Activated CD4-positive, alpha-beta T cell treated with anti-CD3 and anti-CD28 coated beads, Interleukin-2, amount 50 U/mL, for 24 hours (primary cell): ENCODE measurements at places on chromosomes 12 and 14.

DNA sequence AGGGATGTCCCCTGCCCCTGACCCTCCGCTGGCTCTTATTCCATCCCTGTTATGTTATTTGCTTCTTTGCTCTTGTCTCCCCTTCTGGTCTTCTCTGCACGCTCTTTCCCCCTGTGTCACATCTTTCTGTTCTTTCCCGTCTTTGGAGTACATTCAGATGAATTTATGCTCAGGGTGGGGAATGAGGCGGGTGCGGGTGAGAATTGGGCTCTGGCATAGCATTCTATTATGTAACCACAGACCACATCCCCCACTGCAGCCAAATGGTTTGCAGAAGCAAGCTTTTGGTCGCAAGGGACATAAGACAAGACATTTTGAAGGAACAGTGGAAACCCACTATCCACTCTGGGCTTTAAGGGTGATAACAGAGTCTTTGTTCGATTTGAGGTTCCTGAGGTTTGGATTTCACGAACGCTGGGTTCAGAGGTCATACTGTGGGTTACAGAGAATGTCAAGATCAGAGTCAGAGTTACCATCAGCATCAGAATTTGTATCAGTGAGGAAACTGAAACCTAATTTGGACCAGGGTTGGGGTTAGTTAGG is 3.8 kb downstream of the ENDOU start:
- DNase-seq: no peak

- DNase-seq: no peak
Observed at GRCh38 chr12:108702595-108703320, 28.6 kb downstream of the CORO1C start.

DNA sequence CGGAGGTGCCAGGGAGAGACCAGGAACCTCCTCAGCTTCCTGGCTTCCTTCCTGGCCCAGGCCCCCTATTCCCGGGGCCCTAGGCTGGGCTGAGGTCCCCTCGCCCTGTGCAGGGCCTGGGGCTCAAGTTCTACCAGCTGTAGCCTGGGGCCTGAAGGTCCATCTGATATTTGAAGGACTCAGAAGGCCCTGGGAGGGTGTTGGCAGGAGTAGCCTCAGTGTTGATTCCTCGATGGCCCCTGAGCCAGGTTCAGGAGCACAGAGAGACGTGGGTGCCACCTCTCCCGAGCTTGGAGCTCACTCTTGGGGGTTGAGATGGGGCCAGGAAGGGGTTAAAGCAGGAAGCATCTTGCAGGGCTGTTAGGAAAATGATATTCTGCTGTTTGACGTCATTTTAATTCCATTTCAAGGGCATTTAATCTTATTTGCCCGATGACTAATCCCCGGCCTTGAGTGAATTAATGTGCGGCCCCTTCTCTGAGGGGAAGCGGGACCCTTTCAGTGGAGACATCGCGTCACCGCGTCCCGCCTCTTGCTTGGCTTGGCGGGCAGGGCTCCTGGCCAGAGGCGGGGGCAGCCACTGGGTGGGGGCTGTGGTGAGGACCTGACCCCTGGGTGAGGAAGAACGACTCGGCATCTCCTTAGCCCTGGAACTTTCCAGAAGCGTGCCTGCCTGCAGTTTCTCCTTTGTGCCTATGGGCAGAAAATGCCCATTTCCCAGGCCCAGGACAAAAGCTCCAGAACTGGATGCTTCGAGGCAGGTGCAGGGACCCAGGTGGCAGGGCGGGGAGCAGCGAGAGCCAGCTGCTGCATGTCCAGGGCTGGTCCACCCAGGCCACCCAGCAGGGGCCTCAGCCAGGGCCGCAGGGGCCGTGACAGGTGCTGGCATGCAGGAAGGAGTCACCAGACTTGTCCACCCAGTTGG is 158.3 kb downstream of the KIF26A start:
- no peak for DNase-seq

DNA sequence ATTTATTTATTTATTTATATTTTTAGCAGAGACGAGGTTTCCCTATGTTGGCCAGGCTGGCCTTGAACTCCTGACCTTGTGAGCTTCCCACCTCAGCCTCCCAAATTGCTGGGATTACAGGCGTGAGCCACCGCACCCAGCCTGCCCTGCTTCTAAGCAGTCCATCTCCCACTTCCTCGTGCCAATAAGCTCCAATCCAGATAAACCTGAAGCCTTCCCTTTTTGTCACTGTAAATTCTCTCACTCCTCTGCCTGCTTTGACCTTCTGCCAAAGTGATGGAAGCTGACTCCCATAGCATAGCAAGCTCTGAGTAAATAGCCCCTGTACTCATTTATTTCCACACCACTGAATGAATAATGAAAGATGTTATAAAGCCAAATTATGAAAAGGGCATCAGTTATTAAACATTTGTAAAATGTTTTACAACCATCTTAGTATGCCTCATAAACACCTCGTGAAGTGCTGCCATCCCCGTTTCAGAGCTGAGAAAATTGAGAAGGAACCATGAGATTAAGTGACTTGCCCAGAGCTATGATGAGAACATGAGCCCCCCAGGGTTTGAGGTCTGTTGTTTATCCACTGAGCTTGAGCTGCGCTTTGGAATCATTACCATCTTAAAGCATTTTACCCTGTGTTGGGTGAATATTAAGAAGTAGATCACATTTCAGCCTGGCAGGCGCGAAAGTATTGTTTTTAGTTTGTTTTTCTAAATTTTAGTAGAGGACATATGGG is 30.4 kb downstream of the MANSC1 start:
- DNase-seq: no peak

DNA sequence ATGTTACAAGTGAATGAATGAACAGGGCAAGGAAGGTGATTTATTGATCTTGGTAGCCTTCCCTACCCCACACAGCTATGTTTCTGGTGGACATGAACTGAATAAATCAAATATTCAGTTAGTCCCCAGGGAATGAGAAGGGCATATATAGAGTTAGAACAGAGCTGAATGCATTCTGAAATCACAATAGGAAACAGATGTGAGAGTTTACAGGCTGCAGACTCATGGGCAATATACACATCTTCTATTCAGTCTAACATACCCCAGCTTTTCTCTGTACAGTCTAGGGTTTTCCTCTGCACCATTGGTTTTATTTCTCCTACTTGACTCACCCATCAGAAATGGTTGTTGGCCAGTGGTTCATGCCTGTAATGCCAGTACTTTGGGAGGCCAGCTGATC is 7.3 kb upstream of the STX2 start:
- no peak for DNase-seq

DNA sequence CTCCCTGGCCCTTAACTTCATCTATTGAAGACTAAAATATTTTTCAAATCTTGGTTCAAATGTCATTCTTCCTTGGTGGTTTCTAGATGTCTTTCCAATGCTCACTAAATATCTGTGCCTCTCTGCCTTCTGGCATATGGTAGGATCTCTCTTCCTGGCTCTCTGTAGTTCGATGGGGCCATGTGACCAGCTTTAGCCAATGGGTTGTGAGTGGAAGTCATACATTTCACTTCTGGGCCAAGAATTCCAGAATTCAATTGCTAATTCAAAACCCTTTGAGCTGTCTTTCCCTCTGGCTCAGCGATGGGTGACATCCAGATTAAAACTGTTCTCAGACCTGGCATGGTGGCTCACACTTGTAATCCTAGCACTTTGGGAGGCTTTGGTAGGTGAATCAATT is 25.8 kb upstream of the CTDSP2 start:
- DNase-seq: no peak

GRCh38 chr14:84085493-84085892 is 1444.5 kb upstream of the FLRT2 start:
- DNase-seq: no peak

- no peak for DNase-seq
Observed at GRCh38 chr12:3838076-3838475, 35.1 kb downstream of the PARP11 start.

DNA sequence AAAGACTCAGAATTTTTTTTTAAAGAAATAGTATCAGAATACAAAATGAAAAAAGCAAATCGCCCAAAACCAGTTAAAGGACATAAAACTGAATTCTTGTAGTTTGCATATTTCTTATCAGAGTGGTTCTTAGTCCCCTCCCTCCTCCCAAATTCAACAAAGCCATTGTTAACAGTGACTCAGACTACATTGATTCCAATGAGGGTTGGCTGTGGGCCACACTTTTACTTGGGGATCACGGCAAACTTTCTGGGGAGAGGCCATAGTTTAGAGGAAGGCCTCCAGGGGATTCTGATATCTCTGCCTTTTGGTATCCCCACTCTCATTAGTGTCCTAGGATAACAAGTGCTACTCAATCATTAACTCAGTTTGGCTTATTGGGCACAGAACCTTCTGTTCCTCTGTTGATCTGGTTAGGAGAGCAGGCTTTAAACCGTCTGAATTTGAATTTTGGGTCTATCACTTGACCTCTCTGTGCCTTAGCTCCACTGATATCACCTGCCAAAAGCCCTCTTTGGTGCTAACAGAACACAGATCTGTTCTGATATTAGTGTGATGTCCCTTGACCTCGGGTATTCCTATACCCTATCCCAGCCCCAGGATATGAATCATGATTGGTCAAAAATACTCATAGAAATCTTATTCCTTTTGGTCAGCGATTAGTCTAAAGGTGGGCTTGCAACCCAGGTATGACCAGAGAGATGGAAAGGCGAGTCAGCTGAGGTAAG is 45.2 kb upstream of the APPL2 start:
- DNase-seq: no peak

DNA sequence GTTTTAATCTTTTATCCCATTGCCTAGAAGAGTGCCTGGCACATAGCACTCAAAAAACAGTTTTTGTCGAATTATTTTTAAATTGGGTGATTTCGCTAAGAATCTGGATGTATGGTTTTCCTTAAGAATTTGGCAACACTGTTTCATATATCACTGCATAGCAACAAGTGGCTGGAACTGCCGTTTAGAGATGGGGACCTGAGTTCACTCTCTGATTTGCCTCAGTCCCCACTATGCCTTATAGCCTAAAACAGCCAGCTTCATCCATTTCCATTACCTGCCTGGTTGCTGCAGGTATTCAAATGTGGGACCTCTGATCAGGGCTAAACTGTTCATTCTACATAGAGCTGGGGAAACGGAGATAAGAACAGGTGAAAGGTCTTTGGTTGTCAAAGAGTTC is 1.8 kb downstream of the HEBP1 start:
- no peak for DNase-seq

GRCh38 chr12:92369636-92370035 is 224.0 kb upstream of the BTG1 start:
- no peak for DNase-seq

- DNase-seq: no peak
Observed at GRCh38 chr12:11780521-11781101, 131.1 kb downstream of the ETV6 start.

- no peak for DNase-seq
Observed at GRCh38 chr12:114221136-114221833, 184.7 kb downstream of the TBX5 start.

DNA sequence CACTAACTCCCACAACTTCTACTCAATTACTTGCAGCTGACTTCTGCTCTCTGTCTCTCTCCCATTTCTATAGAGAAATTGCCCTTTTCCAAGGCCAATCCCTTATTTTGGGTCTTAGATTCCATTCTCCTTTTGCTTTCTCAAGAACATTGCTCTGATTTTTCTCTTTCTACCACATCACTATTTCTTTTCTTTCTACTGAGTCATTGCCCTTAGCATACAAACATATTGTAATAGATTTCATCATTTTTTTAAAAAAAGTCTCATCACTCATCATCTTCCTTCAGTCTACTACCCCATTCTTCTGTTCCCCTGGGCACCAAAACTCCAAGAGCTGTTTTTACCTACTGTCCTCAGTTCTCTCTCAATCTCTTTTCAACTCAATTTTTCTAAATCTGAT is 4.4 kb upstream of the KCNA1 start:
- no peak for DNase-seq

DNA sequence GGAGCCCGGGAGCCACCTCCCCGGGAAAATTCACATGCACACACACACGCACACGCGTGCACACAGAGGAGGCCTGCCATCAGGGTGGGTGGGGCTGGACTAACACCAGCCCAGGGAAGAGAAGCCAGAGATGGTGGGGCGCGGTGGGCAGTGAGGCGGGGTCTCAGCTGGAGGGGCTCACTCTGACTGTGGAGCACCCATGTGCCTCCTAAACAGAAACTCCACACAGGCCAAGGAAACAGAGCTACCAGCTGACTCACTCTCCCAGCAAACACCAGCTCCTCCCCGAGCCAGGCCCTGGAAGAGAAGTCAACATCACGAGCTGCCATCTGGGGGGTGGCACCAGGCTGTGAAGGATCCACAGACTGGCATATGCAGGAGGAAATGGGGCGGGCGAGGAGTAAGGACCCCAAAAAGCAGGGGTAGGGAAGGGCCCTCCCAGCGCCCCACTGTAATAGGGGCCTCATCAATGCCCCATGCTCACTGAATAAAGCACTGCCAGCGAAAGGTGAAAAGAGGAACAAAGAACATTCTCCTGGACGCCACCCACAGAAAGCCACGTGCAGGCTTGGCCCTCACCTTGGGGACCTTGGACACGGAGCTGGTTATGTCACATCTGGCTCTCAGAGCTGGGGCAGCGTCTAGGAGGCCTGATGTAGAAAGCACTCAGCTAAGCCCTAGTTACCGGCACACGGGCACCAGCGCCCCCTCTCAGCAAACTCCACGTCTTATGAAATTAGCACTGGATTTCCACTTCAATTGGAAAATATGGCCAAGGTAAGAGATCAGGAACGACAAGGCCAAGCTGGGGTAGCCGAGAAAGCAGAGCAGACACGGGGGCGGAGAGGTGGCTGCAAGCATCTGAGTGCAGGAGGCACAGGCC is 8.4 kb upstream of the INF2 start:
- DNase-seq: no peak

DNA sequence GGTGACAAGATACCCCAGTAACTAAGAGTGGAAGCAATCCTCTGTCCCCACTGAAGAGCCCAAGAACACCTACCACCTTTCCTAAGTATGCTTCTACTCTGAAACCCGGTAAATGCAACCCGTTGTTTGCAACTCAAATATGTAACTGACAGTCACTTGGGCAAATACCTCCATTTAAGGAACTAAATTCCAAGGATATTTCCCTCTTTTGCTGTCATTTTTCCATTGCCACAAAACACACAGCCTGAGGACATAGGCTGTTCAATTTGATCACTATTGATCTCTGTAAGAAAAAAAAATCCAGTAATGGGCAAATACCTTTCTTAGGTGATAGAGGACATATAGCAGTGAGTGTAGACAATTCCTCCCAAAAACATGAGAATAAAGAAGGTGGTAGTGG is 6.6 kb upstream of the PHLDA1 start:
- DNase-seq: no peak

DNA sequence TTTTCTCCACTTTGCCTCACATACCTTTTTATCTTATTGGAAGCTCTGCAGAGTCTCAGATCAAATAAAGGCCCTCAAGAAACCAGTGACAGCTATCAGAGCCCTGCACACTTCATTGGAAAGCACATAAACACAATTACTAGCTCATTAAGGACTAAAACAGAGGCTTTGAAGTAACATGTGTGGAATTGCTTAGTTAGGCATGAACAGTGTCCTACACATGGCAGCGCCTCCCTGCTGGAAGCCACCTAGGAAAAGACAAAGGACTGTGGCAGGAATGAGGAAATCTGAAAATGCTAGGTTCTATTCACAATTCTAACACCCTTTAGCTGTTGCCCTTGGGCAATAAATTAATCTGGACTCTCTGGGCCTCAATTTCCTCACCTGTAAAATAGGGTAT is 89.4 kb downstream of the SUDS3 start:
- no peak for DNase-seq
